Sciatic nerve (tissue), 2 donors: ENCODE measurements at places on chromosomes 7 and 10.

DNA sequence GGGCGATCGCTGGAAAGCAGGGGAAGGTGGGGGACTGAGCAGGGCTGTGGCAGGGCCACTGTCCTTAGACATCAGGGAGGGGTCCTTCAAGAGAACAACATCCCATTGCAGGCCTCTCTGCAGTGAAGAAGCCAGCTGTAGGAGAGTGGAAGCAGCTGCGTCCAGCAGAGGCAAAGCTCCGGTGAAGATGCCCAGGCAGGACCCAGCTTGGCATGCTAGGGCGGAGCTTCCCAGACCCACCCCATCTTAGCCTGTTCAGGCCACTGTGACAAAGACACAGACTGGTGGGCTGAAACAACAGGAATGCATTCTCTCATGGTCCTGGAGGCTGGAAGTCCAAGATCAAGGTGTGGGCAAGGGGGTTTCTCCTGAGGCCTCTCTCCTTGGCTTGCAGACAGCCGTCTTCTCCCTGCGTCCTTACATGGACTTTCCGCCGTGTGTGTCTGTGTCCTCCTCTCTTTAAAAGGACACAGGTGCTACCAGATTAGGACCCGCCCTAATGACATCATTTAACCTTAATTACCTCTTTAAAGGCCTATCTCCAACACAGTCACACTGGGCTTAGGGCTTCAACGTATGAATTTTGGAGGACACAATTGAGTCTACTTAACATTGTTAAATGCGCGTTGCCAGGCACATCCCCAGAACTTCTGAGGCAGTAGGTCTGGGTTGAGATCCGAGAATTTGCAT, 178.1 kb upstream of the GRB10 start:
- DNase-seq, result no peak

GRCh38 chr7:141949451-141949850, 2.7 kb upstream of the CLEC5A start:
- no peak for DNase-seq

DNA sequence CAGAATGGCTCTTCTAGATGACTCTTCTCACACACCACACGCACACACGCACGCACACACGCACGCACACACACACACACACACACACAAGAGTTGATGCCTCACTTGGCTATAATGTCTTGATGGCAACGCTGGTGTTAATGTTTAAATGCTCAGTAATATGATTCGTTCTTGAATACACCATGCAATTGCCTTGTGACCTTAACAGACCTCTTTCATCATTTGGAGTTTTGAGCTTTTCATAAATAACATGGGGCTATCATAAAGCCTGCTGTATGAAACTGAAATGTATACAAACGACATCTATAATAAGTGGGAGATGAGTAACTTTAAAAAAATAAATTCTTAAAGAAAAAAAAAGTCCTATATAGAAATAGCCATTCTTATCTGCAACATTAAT, 8.2 kb downstream of the JCAD start:
- DNase-seq, result no peak

GRCh38 chr7:129494041-129494440, 8.3 kb upstream of the SMKR1 start:
- no peak for DNase-seq

- no peak for DNase-seq
Measured at GRCh38 chr10:32459051-32459698, 13.2 kb downstream of the CCDC7 start.
